Activated CD4-positive, CD25-positive, alpha-beta regulatory T cell (primary cell): ENCODE measurements at places on chromosomes 5 and 9.

DNA sequence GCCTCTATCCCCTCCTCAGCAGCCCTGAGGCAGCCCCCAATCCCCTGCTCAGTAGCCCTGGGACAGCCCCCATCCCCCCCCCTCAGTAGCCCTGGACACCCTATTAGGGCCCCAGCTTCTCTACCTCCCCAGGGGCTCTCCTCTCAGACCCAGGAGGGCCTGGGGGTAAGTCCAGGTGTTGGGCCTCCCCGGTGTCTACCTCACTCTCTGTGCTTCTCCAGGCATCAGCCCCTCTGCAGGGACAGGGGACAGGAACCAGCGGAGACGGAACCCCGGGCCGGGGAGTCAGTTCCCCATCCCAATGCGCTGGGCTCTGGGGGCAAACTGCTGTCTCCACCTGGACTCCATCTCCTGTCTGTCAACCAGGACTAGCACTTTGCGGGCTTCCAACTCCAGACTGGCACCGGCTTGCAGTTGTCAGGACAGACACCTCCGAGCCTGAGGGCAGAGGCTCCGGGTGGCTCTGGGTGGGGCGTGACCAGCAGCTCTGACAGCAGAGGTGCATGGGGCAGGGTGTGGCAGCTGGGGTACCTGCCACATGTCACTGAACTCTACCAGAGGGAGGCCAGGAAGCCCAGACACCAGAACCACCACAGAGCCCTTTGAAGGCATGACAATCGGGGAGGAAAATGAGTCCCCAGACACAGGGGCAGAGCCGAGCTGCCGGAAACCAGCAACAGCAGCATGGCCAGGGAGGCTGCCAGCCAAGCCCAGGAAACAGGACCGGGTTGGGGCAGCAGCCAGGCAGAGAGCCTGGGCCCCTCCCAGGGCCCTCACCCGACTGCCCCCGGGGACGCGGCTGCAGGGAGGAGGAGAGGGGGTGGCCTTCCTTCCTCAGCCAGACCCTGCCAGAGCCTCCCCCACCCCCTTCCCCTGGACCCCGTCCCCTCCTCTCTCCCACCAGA is 17.7 kb upstream of the UBAC1 start:
- no peak for DNase-seq

- DNase-seq = no peak
Measured at GRCh38 chr5:122350496-122350895, 38.5 kb downstream of the SNCAIP start.

GRCh38 chr5:96680759-96681470 is 18.7 kb downstream of the CAST start:
- DNase-seq = no peak

- no peak for DNase-seq
Measured at GRCh38 chr5:125150041-125150669, 403.7 kb upstream of the ZNF608 start.

DNA sequence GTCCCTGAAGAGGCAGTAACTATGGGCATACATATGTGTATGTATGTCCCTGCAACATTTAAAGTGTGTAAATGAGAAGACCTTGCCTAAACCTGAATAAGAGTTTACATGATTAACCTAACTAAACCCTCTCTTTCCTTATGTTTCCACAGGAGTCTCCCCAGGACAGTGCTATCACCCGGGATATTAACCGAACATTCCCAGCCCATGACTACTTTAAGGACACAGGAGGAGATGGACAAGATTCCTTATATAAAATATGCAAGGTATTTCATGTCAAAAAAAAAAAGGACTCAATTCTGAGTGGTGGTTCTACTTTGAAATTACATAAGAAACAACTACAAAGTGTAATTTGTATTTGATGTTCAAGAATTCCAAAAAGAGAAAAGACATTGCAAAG is 31.7 kb downstream of the GPR21 start:
- no peak for DNase-seq

DNA sequence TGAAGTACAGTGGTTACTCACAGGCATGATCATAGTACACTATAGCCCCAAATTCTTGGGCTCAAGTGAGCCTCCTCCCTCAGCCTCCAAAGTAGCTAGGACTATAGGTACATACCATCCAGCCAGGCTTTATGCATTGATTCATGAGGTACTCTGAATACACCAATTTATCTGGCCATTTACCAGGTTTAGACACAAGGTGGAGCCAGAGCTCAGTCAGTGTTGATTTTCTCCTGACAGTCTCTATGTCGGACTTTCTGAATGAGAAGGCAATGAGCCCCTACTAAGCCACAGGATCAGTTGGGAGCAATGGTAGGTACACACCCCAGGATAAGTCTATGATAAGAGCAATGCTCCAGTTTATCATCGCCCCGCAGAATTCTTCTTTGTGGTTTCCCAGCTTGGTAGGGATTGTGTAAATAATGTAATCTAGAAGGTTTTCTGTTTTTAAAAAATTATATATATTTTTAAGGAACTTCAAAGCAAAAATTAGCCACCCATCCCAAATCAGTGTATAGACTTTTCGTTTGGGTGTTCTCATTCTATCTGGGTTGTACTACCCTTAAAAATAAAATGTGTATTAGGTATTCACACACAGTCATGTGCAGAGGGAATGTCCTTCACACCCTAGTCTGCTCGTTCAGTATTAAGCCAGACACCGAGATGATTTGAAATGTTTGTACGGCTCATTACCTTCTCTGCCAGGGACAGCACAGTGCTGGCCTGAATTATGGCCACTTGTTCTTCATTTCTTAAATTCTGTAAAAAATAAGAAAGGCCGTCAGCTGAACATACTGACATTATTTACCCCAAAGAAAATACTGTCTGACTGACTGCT is 118.4 kb upstream of the DPYSL3 start:
- peak; percentile 2 for DNase-seq
